Activated CD4-positive, alpha-beta memory T cell treated with anti-CD3 and anti-CD28 coated beads for 36 hours (primary cell): ENCODE measurements at places on chromosomes 13 and 19. TPM values are rescaled to one million over a fixed set of nuclear protein-coding genes. Genes with fewer than 3 reads are reported as not detected.

The CDX2 gene
- total RNA-seq: not detected

The EFNB2 gene
- 0.07 TPM for total RNA-seq

GRCh38 chr13:112688560-112689302 is 1.1 kb upstream of the ATP11A start:
- H3K27ac ChIP-seq: peak overlapping the region; percentile 87
- H3K4me3 ChIP-seq: peak overlapping the region; percentile 79
- peak; percentile 81 for DNase-seq
- no peaks in the 10 kb centered on the region for H3K36me3 ChIP-seq

The C13orf46 gene
- 1.5 TPM for total RNA-seq

DNA sequence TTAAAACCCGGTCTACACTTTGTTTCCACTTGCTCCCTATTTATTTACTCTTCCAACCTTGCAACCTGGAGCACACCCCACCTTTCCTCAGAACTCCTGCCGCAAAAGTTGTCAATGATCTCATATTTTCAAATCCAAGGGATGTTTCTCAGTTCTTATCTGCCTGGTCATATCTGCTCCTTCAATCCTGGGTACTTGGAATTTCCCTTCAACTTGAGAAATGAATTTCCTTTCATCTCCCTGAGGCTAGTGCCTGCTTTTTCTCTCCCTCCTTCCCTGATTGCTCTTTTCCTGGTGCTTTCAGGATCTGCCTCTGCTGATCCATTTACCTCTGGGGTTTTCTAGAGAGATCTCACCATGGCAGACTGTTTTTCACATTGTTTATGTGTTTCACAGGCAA is 154.8 kb upstream of the IRS2 start:
- no peak for DNase-seq
- H3K4me1 ChIP-seq: no peaks in the 10 kb centered on the region
- no peaks in the 10 kb centered on the region for H3K36me3 ChIP-seq
- H3K27me3 ChIP-seq: peaks cover 1% of the 10 kb centered on the region

DNA sequence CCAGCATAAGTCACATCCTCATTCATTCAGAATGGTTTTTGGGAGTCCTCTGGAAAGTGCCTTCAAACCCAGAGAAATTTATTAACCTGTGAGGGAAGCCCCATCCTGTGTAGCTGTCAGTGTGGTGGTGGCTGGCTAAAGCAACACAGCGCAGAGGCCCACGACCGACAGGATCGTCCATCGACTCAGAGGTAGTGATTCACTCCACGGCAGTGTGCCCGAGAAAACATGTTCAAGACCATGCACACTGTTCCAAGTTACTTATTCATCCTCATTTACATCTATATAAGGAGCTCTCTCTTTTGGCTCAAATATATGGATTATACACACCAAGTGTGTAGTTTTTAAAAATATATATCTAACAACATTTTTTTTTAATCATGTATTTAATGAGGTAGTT is 96.3 kb upstream of the SLC15A1 start:
- no peak overlapping the region for H3K4me3 ChIP-seq
- no peak overlapping the region for H3K27ac ChIP-seq
- H3K4me1 ChIP-seq: peaks cover 6% of the 10 kb centered on the region
- peaks cover 26% of the 10 kb centered on the region for H3K36me3 ChIP-seq
- no peak for DNase-seq
- H3K27me3 ChIP-seq: no peaks in the 10 kb centered on the region

- H3K27ac ChIP-seq: no peak overlapping the region
- H3K27me3 ChIP-seq: no peaks in the 10 kb centered on the region
- H3K4me3 ChIP-seq: no peak overlapping the region
- DNase-seq: no peak
Observed at GRCh38 chr19:38173291-38174041, 50.6 kb downstream of the DPF1 start.

GRCh38 chr19:3565139-3565538 is 7.6 kb upstream of the HMG20B start:
- no peaks in the 10 kb centered on the region for H3K4me1 ChIP-seq
- H3K36me3 ChIP-seq: no peaks in the 10 kb centered on the region
- DNase-seq: no peak
- H3K4me3 ChIP-seq: no peak overlapping the region

DNA sequence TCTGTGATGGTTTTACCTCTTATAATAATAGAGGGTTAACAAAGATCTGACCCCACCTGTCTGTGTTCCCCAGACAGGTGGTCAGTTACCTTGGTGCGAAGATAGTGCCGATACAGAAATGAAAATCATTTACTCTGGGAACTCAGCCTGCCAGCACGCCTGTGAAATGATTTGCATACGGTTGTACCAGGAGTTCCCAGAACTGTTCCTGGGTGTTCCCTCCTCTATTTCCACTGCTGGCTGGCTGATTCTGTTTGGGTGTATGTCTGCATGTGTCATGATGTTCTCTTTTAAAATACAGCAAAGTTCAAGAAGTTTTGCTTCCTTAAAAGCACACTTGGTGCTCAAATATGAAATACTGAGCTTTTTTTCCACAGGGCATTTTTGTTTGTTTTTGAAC is 527.1 kb downstream of the FGF9 start:
- no peak overlapping the region for H3K27ac ChIP-seq
- H3K4me3 ChIP-seq: no peak overlapping the region
- H3K36me3 ChIP-seq: no peaks in the 10 kb centered on the region
- no peak for DNase-seq

The MOB3A gene
- 117 TPM for total RNA-seq

- no peaks in the 10 kb centered on the region for H3K27me3 ChIP-seq
- no peak overlapping the region for H3K4me3 ChIP-seq
- DNase-seq: no peak
- H3K36me3 ChIP-seq: no peaks in the 10 kb centered on the region
Observed at GRCh38 chr13:37313372-37313771, 207.9 kb upstream of the CSNK1A1L start.

DNA sequence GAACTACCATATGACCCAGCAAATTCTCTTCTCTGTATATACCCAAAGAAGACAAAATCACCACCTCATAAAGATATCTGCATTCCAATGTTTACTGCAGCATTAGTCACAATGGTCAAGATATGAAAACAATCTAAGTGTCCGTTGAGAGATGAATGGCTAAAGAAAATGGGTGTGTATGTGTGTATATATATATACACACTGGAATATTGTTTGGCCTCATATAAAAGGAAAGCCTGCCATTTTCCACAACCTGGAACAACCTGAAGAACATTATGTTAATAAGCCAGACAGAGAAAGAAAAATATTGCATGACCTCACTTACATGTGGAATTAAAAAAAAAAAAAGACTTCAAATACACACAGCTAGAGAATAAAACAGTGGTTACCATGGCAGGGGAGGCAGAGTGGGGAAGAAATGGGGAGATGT is 29.5 kb upstream of the RBM26 start:
- DNase-seq: no peak
- no peaks in the 10 kb centered on the region for H3K36me3 ChIP-seq
- H3K27ac ChIP-seq: no peak overlapping the region
- H3K4me3 ChIP-seq: no peak overlapping the region
- no peaks in the 10 kb centered on the region for H3K27me3 ChIP-seq
- H3K4me1 ChIP-seq: peaks cover 16% of the 10 kb centered on the region

GRCh38 chr13:99258946-99259345 is 767 bp upstream of the GPR18 start:
- H3K36me3 ChIP-seq: peaks cover 26% of the 10 kb centered on the region
- no peak for DNase-seq
- peak overlapping the region; percentile 17 for H3K4me3 ChIP-seq
- peak overlapping the region; percentile 90 for H3K27ac ChIP-seq
- no peaks in the 10 kb centered on the region for H3K27me3 ChIP-seq
- peaks cover 78% of the 10 kb centered on the region for H3K4me1 ChIP-seq

The ZNF45 gene
- 9.6 TPM for total RNA-seq

The ZNF320 gene
- 5.4 TPM for total RNA-seq
